ENCODE measurements at places on chromosomes 4 and X.

DNA sequence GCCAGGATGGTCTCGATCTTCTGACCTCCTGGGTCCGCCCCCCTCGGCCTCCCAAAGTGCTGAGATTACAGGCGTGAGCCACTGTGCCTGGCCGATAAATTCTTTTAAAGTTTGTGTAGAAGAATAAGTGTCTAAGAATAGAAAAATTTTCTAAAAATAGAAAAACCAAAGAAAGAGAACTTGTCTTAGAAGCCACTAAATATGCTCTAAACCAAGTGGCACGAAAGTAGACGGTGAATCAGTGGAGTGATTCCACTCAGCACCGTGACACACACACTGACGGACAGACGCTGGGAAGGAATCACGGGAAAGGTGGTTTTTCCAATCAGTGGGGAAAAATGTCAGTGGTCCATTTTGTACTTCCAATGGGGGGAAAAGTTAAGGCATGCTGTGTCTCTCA is 72.7 kb upstream of the PSAPL1 start:
- no peak for DNase-seq

DNA sequence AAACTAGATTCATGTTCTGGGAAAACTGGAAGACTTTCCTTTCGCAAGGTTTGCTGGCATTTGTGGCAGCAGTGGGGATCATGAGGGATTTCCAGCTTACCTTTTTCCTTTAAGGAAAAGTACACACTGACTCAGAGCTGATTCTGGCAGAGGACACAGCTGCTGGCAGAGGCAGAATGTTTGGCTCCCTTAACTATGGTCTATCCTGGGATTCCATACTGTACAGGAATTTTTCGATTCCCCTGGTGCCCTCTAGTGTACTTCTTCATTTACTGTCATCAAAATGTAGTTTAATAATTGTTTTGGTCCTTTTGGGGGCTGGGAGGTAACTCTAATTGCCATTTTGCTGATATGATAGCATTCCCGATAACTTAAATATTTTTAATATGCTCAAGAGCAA is 152.7 kb downstream of the GABRG1 start:
- DNase-seq = no peak

- no peak for DNase-seq
Measured at GRCh38 chr4:83192634-83193033, 78.1 kb upstream of the PLAC8 start.

DNA sequence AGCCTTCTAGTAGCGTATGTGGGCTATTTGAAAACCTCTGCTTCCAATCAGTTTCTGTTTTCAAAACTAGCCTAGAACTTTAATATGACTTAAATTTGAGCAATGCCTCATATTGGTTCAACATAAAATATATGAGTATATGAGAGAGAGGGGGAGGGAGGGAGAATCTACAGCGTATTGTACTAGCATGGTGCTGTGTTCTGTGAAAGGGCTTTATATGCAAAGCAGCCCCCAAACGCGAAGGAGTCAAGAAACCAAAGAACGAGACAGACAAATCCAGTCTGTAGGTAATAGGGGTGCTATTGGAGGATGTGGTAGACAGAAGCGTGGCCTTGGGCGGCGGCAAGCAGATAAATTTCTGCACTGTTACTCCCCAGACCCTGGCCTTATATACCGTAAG is 784 bp upstream of the ANXA5 start:
- no peak for DNase-seq

DNA sequence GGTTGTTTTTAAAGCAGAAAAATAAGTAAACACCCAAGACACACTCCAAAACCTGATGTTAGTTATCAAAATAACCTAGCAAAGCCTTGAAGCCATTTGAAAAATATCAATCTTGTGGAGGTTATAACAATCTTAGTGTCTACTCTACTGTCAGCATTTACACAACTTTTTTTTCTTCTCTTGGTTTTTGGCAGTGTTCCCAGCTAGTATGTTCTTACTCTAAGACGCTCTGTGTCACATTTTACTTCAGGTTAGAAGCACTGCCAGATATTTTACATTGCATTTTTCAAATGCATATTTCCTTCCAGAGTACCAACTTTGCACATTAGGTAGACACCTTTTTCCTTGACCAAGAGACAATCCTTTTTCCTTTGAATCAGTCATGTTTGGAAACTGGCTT is 114.0 kb upstream of the INPP4B start:
- DNase-seq = peak; percentile 12

DNA sequence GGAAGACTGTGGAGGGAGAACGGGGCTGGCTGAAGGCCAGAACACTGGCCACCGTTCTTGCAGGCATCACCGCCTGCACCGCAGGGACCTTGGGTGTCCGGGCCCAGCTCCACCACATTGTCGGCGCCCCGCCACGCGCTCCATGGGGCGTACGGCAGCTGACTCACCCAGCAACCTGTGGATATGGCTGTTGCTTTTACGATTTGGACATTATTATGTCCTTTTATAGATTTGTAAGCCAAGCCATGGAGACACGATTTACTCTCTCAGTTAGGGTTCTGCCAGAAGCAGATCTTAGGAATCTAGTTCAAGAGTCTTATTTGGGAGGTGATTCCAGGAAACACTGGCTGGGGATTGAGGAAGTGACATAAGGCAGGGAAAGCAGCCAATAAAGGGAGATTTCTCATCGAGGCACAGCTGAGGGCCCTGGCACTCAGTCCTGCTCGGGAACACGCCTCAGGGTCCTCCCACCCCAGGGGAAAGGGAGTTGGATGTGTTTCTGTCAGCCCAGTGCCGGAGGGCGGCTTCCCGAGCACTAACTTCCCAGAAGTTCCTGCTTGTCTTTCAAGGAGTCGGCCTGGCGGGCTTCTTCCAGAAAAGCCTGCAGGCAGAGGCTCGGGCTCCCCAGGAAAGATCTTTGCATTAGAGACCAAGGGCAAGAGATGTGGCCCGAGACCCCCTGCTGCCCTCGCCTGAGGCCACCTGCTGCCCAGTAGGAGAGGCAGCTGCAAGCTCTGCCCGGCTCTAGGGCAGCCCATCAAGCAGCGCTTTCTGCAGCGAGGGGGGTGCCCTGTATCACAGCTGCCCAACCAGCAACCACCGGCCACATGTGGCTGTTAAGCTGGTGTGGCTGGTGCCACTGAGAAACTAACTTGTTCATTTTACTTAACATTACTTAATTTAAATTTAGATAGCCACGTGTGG is 52.9 kb downstream of the CRMP1 start:
- no peak for DNase-seq

DNA sequence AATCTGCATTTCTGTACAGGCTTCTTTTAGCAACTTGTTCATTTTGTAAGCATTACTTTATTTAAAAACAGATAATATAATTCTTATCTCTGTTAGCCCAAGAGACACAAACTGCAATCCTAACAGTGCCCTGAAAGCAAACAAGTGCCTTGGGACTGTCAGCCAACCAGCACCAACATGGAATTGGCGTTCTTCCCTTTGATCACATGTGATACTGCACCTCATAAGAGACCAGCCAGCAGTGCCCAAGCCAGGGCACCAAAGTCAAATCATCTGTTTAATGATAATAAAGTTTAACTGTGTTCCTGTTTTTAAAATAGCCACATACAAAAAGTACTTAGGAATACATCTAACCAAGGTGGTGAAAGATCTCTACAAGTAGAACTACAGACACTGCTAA is 223.2 kb downstream of the PRDM5 start:
- DNase-seq = no peak

DNA sequence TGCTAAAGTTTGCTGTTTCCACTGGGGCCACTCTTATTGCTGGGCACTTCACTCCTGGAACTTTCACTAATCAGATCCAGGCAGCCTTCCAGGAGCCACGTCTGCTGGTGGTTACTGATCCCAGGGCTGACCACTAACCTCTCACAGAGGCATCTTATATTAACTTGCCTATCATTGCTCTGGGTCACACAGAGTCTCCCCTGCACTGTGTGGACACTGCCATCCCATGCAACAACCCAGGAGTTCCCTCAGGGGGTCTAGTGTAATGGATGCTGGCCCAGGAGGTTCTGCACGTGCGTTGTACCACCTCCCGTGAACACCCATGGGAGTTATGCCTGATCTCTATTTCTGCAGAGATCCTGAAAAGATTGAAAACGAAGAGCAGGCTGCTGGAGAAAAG is 41.8 kb upstream of the IQSEC2 start:
- DNase-seq = no peak

DNA sequence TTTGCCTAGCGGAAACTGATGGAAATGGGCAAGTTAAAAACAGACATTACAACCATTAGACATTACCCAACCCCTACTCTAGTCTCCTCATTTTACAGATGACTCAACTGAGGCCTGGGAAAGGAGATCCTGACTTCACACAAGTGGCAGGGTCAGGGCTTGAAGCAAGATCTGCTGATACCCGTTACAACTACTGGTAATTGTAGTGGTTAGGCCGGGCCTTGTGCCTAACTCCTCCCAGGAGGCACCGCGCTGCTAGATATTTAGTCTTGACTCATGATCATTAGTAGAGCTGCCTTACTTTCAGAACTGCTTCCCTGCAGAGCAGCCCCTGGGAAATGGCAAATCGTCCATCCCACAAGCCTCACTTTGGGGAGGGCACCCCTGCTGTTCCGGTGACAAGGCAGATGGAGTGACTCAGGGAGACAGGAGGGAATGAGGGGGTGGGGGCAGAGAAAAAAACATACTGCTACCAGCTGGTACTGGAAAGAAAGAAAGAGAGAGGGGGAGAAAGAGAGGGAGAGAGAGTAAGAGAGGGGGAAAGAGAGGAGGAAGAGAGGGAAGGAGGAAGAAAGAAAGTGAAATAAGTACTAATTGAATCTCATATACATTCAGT is 12.2 kb downstream of the ARHGEF6 start:
- peak; percentile 84 for DNase-seq

DNA sequence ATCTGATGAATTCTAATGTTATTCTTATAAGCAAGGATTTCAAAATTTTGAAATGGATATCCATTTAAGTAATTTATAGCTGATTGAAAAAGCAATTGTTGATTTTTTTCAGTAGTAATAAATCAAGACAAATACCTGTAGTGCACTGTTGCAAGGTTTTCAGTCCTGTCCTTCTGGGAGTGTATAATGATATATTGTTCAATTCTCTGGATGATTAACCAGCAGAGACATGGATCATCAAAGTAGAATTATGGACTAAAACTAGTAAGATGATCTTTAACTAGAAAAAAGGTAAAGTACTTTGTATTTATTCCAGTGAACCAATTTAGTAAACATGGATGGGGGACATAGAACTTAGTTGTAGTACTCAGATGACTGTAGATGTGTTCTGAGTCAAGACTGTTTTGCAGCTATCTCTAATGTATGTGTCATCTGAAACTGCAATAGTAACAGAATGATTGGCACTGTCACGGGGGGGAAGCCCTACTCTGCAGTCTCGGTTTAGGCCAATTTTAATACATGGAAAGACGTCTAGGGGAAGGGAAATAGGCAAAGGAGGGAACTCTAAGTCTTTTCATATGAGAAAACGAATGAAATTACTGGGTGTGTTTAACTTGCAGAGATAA is 121.9 kb downstream of the GLRA3 start:
- no peak for DNase-seq

DNA sequence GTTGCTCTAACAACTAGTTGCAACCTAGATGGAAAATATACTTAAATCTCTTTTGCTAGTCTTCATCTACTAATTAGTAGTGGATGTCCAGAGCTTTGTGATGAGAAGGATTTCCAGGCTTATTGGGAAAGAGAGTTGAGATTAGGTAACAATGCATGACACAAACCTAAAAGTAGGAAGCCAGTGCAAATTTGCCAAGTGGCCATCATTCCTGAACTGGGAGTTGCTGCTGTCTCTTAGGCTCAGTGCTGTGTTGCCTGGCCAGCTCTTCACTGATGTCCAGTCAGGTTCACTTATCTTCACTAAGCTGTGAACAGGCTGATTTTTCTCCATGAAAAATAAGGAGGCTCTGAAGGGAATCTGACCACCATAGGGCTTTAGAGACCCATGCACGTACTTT is 105.6 kb upstream of the AMOT start:
- DNase-seq = no peak

DNA sequence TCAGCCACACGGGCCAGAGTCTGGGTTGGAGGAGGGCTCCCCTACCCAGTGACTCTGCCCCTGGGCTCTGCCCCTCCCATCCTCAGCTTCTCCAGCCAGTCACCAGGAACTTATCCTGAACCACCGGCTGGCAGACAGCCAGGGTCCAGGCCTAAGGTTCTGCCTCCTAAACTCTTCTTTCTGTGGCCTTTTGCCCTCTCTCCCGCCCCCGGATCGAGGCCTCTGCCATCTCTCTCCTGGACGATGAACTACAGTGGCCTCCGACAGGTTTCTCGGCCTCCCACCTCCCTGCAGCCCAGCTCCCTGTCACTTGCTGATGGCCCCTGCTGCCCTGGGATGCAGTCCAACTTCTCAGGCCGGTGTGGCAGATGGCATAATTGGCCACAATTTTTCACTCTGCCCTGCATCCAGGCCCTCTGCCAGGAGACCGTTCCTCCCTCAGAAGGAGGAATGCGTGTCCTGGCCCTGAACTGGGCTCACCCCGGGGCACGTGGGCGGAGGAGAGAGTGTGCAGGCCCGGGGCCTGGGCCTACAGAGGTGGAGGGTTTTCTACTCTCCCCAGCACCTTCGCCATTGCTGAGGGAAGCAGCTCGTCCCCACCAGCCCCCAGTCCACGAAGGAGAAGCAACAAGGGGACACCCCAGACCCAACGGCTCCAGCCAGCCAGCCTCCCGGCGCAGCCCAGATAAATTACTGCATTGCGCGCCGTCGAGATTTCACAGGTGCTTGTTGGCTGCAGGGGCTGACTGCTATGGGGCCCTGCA is 81.9 kb upstream of the LRPAP1 start:
- no peak for DNase-seq

- DNase-seq = no peak
Measured at GRCh38 chr4:29277381-29277780, 1442.8 kb upstream of the PCDH7 start.

All from KBM-7 (cell line).